ENCODE measurements at places on chromosomes 6 and 20. TPM values are rescaled to one million over a fixed set of nuclear protein-coding genes. Genes with fewer than 3 reads are reported as not detected.

DNA sequence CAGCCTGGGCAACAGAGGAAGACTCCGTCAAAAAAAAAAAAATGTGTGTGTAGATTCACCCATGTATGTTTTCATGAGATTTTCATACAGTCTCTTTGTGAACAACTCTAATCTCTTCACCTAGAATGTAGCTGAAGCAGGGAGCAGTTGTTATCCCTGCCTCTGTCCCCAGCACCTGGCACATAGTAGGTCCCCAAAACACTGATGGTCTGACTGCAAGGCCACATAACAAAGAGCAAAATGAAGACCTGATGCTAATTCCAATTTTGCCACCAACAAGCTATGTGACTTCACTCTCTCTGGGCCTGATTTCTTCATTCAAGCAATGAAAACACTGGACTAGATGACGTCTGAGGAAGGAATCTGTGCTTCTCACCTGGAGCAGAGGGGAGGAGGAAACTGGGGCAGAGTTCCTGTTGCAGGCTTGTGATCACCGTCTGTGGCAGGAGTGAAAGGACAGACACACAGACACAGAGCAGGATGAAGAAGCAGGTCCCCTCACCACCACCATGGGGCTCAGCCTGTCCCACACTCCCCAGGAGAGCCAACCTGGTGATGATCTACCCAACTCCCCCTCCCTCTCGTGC, 4.6 kb downstream of the SLC44A4 start:
- no peak for DNase-seq

DNA sequence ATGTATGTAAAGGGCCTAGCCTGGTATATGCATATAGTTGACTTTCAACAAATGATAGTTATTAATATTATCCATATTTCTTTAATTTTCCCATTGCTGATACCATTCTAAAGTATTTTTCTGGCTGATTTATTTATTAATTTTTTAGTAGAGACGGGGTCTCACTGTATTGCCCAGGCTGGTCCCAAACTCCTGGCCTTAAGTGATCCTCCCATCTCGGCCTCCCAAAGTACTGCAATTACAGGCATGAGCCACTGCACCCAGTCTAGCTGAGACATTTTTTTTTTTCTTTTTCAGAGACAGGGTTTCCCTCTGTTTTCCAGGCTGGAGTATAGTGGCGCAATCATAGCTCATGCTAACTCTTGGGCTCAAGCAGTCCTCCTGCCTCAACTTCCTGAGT, 29.8 kb upstream of the MROH8 start:
- DNase-seq: no peak

GRCh38 chr6:22828179-22829062, 259.1 kb downstream of the HDGFL1 start:
- DNase-seq: peak; percentile 90

Gene GSTA3
- total RNA-seq: not detected

DNA sequence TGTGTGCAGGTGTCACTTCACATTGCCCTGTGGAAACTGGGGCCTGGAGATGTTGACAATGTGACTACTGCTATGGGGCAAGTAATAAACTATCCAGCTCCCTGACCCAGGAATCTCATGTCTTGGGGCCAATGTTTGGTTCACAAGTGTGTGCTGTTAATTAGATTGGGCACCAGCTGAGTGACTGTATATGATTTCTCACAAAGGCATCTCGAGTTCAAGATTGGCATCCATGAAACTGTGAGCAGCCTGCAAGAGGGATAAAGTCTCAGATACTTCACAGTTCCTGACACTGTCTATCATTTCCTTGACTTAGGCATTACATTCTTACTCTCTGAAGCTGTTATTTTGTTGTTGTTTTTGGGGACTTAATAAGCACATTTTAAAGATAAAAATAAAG, 264.0 kb downstream of the PRKN start:
- no peak for DNase-seq
